SJSA1 (cell line): ENCODE measurements at places on chromosomes 13 and 19. TPM values are rescaled to one million over a fixed set of nuclear protein-coding genes. Genes with fewer than 3 reads are reported as not detected.

TEX29 gene
- 0.82 TPM in 1 of 2 replicates, not detected in the other for total RNA-seq

- no peak for DNase-seq
Observed at GRCh38 chr19:37484406-37485168, 15.4 kb downstream of the ZNF570 start.

- DNase-seq = no peak
Observed at GRCh38 chr13:33355201-33355895, 69.8 kb upstream of the STARD13 start.

KLF1 gene
- total RNA-seq = not detected in 2 replicates

DNA sequence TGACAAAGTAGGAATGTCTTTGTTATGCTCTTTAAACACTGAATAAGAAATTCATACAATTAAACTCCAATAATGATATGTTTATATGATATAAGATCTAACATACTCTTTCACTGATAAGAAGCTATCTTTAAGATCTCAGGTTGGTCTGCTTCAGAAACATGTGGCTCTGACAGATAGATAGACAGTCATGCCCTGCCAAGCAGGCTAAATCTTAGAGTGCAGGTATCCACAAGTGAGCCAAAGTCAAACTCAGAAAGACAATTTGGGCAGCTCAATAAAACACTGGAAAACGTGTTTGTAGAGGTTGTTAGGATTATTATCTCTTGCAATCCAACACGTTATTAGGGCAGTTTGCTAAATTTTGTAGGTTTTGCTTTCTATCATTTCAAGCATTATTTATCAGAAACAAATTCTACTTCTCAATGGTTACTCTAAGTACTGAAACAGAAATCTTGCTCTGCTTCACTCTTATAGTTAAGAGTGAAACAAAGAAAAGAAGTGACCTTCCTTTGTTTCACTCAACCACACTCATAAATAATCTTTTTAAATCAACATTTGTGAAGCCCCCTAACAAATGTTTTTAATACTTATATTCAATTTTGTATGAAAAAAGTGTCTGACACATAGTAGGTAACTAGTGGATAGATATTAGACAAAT lies 1255.6 kb downstream of the DIAPH3 start:
- DNase-seq = no peak

- no peak for DNase-seq
Observed at GRCh38 chr19:16361926-16362325, 37.3 kb downstream of the KLF2 start.

ITGBL1 gene
- total RNA-seq = 63.3 and 100 TPM in 2 replicates

GRCh38 chr13:98772794-98773452 lies 20.5 kb upstream of the SLC15A1 start:
- DNase-seq = no peak

LRRC8E gene
- total RNA-seq = 1.9 and 2.1 TPM in 2 replicates

DNA sequence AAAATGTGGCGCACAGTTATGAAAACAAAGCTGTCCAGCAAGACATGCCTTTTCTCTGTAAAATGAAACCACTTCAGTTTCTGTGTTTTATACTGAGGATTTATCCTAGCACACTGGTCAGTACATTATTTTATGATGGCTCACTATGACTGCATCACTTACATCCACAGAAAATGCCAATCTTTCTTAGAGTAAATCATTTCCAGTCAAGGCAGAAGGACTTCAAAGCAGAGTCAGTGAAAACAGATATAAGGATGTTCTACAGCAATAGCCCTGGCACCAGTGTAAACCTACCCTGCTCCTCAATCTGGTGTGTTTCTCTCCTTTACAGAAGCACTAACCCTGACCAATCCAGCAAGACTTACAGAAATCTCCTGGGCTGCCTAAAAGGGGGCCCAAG lies 473.5 kb downstream of the GPC6 start:
- no peak for DNase-seq

- no peak for DNase-seq
Observed at GRCh38 chr13:94342436-94343242, 136.8 kb downstream of the DCT start.

PROSER3 gene
- 7.3 and 8.8 TPM in 2 replicates for total RNA-seq

GRCh38 chr19:16359074-16359473 lies 34.4 kb downstream of the KLF2 start:
- no peak for DNase-seq

MIA gene
- not detected in 2 replicates for total RNA-seq

DNA sequence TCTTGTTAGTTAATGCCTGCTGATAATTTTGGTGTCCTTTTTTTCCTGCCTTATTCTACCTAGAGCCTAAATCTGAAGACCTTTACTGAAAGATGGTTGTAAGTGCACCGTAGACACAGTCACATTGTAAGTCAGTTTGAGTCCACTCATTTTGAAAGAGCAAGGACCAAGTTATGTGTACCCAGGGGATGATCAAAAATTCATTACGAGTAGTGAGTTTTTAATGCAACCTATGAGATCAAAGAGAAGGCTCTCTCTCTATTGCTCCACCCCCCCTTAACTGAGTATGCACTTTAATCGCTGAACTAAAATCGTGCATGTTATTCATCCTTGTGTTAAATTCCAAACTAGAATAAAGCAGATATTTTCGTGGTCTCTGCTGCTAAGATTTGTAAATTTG lies 1.8 kb downstream of the RAP2A start:
- no peak for DNase-seq

SLC1A6 gene
- not detected in 2 replicates for total RNA-seq

DNA sequence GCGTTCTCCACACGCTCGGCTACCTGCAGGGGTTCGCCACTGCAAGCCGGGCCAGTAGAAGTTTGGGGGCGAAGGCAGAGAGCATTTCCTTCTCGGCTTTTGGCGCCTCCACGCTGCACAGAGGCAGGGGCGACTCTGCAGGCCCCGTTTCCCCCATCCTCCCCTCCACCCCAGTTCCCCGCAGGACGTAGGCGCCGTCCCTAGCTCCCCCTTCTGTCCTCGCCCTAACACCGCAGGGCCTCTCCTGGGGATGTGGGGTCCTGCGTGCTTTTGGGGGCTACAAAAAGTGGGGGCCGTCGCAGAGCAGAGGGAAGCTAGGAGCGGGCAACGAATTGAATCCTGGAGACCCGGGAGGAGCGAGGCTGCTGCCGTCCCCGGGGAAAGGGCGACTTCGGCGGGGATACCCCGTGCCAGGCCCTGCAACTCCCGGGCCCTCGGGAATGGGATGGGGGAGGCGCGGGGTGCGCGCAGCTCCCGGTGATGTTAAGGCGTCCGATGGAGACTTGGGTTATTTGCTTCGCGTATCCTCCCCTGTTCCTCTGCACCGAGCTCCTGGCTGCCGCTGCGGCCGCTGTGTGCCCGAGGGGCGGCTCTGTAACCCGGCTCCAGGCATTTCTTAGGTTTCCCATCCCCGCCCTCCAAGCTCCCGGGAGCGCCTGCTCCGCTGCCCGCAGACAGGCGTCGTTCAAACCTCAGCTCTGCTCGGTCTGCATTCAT lies 255.9 kb upstream of the SOX21 start:
- DNase-seq = no peak

DNAAF3 gene
- total RNA-seq = 0.18 and 3.2 TPM in 2 replicates

ZNF420 gene
- 0.18 TPM in 1 of 2 replicates, not detected in the other for total RNA-seq

- DNase-seq = no peak
Observed at GRCh38 chr19:52692431-52693008, 42.3 kb downstream of the ZNF611 start.

DNA sequence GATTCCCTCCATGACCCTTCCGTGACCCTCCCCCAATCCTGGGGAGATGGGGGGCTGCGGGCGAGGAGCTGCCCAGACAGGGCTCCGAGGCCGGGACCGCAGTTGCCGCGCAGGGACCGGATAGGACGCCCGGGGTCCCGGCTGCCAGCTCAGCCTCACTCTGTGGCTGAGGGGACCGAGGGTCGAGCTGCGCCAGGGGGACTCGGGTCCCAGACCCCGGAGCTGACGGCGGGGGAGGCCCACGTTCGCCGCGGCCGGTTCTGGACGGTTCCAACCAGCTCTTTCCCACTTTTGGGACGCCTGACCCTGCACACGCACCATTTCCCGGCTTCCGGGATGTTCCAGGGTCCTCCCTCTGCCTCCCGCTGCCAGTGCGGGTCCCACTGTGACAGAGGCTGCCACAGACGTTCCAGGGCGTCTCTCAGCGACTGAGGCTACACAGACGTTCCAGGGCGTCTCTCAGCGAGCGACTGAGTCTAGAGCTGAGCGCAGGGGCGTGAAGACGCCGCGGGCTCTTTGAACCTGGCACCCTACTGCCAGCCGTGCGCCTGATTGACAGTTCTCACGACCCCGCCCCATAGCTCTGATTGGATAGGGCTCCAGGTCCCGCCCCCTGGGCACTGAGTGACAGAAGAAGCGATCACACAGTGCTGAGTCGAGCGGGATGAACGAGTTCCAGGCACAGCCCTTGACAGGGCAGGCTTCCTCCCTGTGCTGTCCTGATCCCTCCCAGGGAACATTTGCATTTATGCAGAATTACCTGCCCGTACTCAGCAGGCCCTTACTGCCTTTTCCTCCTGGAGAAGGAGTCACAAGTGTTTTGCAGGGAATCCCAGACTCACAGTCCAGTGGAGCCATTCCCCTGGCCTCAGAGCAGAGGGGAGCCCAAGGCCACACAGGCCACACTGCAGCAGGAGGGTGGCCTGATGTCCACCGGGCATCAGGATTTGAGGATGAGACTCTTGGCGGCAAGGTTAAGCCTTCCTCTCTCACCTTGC lies at the start of gene ZNF563:
Gene ZNF563 (minus strand): TSS at position 472 of the 998 bp plus-strand sequence. CDS start 151 bp downstream, at position 321.
- peak; percentile 78 for DNase-seq

SGCG gene
- total RNA-seq = not detected in 2 replicates

DNA sequence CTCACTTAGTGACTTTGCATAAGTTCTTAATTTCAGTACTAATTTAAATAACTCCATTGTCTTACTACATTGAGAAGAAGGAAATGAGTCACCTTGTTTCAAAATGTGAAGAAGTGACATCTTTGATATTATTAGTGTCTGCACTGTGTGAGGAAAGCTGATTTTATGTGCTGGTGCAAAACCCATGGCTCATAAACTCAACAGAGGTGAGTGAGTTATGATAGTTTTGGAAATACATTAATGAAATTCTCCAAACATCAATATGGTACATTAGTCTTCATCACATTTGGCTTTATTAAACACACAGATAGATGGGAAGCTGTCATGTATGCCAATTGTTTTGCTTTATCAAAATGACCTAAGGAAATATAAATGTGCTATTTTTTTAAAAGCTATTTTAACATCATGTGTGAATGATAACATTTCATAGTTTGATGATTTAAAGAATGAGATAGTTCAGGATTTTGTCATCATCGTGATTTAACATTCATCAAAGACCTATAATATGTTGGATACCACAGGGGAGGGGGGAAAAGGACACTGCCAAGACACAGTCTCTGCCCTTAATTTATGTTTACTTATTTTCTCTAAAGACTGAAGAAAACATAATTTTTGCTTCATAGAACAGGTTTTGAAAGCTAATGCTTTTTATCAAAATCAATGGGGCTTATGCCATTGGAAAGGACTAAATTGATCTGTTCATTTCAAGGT lies 902.3 kb upstream of the SLITRK1 start:
- DNase-seq = no peak

- no peak for DNase-seq
Observed at GRCh38 chr19:35120492-35120891, 4.9 kb downstream of the FXYD3 start.

C3 gene
- total RNA-seq = not detected in 2 replicates

TMEM221 gene
- not detected in 2 replicates for total RNA-seq

GRCh38 chr13:107845911-107846310 lies 369.4 kb downstream of the LIG4 start:
- no peak for DNase-seq

DNA sequence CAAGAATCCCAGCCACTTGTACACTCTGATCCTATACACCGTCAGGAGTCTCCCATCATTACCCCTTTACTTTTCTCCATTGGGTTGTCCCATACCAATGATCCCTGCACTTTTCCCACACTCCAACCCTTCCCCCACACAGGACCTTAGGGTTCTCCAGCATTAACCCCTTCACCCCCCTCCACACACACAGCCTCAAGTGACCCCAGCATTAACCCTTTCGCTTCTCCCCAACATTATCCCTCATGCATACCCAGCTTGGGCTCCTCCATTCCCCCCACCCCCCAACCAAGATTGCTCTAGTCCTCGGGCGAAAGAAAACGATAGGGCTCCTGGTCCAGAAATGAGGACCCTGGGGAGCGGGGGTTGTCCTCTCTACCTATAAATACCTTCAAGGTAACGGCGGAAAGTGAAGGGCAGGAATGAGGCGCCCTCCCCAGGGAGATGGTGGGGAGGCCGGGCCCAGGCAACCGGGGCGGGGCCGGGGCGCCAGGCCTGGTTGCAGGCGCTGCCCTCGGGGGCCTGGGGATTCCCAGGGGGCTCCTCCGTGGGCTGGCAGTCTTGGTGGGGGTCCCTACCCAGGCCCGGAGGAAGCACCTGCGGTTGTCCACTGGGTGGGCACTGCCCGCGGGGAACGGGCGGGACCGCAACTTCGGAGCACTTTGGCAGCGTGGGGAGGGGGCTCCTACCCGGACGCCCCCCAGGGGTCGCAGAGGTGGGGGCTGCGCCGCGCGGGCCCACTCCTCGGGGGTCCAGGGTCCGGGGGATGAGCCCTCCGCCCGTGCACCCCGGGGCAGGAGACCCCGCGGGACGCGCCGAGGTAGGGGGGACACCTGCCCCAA lies 757 bp downstream of the WIZ start:
- no peak for DNase-seq

GRCh38 chr19:45564131-45564780 lies 20.3 kb downstream of the OPA3 start:
- no peak for DNase-seq

- DNase-seq = peak; percentile 41
Observed at GRCh38 chr19:18097217-18097992, at the start of gene MAST3. Gene MAST3, plus strand, starts transcription at chr19:18097778. Its CDS starts 15 bp downstream, at chr19:18097793.

DNA sequence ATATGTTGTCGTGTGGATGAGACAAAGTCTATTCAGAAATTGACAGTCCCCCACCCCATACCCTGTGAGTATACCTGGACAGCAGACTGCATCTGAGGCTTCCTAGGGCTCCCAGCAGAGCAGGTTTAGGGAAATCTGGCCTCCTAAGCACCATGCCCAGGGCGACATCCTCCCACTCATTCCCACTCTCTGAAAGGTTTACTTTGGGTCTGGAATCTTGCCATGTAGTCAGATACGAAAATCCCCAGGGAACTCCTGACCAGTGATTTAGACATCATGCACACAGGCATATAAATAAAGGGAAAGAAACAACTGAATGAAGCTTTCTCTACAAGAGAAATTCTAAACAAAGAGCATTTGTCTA lies 717 bp upstream of the NALCN start:
- DNase-seq = peak; percentile 22

MISP gene
- total RNA-seq = 0.11 TPM in 1 of 2 replicates, not detected in the other

DNA sequence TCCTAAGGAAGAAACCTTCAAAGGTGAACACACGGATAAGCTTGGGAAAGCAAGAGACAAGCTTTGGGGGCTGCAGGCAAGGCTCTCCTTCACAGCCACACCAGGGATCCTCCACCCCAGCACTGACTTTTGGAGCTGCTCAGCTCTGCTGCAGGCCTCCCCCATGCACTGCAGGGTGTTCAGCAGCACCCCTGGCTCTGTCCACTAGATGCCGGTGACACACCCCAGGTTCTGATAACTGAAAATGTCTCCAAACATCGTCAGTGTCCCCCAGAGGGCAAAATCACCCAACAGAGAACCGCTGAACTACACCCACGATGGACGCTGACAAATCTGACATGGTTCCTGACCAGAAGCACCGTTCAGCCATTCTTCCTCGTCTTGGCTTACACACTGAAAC lies 90.5 kb downstream of the STK24 start:
- no peak for DNase-seq

GRCh38 chr19:32038021-32038920 lies 307.1 kb upstream of the ZNF507 start:
- DNase-seq = no peak
